ENCODE measurements at places on chromosomes 2 and 18.

DNA sequence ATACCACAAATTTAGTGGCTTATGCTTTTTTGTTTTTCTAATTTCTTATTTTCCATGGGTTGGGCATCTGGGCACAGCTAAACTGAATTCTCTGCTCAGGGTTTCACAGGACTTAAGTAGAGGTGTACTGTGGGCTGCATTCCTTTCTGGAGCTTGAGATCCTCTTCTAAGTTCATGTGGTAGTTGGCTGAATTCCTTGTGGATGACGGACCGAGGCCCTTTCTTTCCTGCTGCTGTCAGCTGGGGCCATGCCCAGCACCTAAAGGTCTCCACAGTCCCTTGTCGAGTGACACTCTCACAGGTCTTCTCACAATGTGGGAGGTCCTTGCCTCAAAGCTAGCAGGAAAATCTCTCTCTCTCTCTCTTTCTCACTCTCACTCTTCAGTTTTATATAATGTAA lies 433.5 kb upstream of the LRATD1 start:
- DNase-seq = peak; percentile 4

GRCh38 chr2:240280621-240281020 lies 140.2 kb upstream of the OTOS start:
- no peak for DNase-seq

DNA sequence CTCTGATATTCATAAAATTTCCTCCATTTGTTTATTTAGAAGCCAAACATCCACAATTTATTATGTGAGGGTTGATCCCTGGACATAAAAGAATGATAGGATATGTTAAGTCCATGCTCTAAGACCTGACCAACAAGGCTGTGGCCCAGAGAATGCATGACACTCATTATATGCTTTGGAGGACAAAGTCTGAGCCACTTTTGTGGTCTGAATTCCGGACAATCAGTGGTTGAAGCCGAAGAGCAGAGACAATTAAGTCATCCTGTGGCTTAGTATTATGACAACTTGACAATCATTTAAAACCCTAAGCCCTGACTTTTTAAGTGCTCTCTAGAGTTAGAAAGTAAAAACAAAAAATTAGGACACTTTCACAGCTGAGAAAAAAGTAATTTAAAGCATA lies 483.3 kb downstream of the PLCL1 start:
- DNase-seq = no peak

DNA sequence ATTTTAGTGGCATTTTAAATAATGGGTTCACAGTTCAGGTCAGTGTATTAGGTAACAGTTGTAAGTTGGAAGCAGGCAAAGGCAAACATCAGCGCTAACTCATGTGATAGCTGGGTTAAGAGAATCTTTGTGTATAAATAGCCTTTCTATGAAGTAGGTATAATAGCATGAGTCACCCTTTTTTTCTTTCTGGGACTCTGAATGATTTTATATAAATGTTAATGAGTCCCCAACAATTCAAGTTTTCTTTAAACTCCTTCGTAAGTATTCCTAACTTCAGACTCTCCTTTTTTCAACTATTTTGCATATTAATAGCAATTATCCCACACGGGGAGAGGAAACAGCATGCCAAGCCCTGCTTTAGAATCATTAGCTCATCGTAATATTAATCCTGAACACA lies 384.3 kb downstream of the PIK3C3 start:
- DNase-seq = no peak

DNA sequence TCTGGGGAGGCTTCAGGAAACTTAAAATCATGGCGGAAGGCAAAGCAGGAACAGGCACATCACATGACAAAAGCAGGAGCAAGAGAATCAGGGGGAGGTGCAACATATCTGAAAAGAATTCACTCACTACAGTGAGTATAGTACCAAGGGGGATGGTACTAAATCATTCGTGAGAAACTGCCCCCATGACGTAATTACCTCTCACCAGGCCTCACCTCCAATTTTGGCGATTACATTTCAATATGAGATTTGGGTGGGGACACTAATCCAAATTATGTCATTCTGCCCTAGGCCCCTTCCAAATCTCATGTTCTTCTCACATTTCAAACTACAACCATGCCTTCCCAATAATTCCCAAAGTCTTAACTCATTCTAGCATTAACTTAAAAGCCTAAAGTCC lies 740.8 kb upstream of the SOX11 start:
- DNase-seq = no peak

- DNase-seq = no peak
These were observed 36.8 kb downstream of the CHST10 start for GRCh38 chr2:100380681-100381080.

DNA sequence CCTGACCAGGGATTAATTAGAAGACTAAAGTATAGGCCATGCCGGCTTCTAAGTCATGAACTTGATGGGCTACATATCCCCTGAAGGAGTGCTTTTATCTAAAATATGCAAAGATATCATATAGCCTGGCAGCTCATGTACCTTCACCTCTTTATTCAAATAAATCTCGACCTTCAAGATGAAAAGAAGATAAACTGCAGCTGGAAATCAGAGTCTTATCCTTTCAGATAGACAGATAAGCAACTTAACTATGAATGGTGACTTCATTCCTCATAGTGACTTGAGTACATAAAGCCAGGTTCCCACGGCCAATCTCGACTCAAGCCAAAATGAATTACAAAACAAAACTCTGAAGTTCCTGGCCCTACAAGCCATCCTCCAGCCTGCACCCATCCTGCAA lies 165.3 kb upstream of the KLHL29 start:
- no peak for DNase-seq

GRCh38 chr2:241617431-241618154 lies 19.4 kb downstream of the THAP4 start:
- DNase-seq = no peak

DNA sequence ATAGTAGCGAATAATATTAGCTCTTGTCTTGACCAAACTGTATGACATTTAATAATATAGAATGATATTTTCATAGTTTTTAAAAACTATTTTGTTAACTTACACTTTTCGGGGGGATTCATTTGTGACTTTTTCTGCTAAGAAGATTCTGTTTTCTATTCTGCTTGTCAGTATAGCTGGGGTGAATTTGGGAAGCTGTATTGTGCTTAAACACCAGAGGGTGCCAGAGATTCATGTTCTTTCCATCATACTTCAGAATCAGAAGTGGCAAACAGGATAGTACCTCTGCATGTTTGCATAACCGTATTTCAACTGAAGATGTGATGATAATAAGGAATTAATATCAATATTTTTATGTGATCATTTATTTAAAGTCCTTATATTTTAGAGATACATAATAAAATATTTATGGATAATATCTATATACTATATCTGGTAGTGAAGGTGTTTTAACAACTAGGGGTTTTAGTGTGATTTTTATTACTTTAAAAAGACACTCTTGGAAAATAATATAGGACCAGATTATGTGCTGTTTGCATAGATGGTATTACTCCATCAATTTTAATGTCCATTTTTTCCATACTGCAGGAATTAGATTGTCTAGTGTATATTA lies 81.0 kb downstream of the TAF4B start:
- DNase-seq = peak; percentile 63

DNA sequence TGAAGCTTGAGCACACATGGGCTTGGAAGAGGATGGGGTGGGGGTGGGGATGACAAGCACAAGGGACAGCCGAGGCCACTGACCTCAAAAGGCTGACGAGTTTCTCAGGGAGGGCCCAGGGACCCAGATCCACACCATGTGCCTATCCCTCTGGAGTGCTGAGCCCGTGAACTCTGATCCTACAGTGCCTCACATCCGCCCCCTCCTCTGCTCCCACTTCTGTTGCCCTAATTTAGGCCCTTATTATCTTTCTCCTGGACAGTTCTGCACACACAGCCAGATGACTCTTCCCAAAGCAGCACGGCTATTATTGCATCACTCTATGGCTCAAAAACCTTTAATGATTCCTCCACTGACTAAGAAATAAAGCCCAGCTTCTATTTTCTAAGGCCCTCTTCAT lies 24.8 kb downstream of the CYRIA start:
- DNase-seq = peak; percentile 22

DNA sequence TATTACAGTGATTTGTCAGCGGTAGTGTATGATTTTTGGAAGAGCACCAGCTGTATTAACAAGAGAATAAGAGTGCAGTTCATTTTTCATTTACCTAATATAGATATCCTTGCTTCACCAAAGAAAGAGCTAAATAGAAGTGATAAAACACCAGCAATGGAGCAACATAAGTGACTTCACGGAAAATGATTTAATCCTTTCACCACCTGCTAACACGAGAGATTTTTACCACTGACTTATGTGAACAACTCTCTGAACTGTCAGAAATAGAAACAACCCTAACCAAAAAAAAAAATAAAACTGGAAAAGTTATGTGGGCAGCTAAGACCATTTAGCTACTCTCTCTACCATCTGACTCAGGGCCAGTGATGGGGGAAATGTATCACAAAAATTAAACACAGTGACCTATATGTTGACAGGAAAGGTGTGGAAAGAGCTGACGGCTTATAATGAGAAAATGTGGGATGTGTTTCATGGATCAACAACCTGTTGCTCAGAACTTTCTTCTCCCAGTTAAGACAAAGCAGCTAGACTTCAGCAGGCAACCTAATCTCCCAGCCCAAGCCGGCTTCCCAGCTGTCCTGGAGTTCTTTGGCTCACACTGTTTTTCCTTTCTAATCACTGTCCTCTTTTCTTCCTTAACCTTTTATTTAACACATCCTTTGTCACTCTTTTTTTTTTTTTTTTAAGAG lies 272.7 kb downstream of the SS18 start:
- peak; percentile 79 for DNase-seq

GRCh38 chr2:223588251-223588650 lies 13.9 kb downstream of the SCG2 start:
- no peak for DNase-seq

DNA sequence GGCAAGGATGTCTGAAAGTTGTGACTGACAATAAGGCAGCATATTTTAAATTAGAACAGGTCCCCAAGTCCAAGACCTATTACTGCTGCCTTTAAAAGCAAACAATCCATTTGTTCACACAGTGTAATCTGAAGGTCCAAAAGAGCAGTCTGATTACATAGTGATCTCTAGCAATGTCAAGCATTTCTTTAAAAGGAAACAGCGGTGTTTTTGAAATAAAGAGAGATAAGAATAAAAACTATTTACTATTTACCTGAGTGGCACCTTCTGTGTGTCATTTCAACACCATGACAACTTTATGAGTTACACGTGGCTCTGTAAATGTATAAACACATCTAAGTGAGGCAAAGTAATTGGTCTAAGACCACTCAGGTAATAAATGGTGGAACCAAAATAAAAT lies 1009.9 kb upstream of the CNTNAP5 start:
- DNase-seq = no peak

GRCh38 chr2:71006955-71007799 lies 12.5 kb upstream of the TEX261 start:
- DNase-seq = no peak

DNA sequence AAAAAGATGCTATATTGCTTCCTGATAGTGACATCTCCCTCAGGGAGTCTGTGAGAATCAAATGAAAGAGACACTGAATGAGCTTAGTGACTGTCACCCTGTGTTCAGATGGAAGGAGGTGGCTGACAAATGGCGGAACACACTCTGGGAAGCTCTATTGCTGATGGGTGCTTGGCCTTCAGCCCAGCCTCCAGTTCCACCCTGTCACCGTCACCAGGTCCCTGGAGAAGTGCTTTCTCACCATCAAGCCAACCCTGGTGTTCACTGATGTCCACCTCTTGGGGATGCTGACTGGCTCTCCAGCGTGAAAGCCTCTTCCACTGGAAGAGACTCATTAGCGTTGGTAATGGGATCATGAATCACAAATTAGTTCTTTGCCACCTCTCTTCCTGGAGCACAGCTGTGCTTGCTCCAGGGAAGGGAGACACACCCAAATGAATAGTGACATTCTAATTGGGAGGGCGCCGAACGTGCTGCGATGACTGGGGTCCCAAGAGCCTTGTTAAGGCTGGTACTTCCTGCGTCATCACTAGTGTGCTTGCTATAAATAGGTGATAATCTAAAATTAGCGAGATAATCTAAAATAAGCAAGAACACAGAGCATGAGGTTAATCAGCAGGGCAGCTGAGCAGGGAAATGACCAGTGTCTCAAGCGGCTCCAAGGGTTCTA lies 154.0 kb downstream of the CLIP4 start:
- DNase-seq = no peak

GRCh38 chr2:130258356-130258755 lies 60.1 kb upstream of the TUBA3E start:
- DNase-seq = no peak

DNA sequence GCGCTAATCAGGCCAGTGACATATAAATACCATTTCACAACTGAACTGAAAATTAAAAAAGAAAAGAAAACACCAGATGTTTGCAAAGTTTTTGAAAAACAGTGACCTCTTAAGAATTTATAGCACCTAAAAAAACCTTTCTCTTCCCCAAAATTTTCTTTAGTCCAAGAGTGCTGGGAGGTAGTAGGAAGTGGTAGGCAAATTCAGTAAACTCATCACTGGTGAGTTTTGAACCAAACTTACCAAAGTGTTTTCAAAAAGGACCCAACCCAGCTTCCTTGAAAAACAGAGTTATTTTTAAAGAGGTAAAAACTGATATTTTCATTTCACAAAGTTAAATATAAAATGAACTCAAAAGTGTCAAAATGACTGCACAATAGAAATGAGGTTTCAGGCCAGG lies 90.4 kb downstream of the TMEM247 start:
- no peak for DNase-seq

- DNase-seq = no peak
These were observed 638 bp downstream of the RPS7 start for GRCh38 chr2:3575534-3576262.

DNA sequence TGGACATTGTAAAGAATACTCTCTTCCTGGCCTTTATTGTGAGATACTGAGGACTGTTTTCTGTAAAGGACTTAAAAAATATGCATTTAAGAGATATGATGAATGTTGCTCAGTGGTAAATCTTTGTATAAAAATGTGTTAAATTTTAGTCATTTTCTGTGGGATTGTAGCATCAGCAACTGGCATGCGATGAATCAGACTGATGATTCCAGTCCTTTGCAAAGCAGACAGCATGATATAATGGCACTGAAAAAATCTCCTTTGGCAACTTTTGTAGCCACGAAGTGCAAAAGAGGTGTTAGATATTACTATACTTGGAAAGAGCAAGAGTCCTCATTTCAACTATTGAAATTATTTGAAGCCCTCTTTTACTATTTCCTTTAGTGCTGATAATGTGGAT lies 678.7 kb downstream of the PLCL1 start:
- peak; percentile 74 for DNase-seq

GRCh38 chr2:231449503-231450054 lies 14.7 kb downstream of the NCL start:
- no peak for DNase-seq

- no peak for DNase-seq
These were observed 47.2 kb upstream of the XPO1 start for GRCh38 chr2:61585383-61585782.

DNA sequence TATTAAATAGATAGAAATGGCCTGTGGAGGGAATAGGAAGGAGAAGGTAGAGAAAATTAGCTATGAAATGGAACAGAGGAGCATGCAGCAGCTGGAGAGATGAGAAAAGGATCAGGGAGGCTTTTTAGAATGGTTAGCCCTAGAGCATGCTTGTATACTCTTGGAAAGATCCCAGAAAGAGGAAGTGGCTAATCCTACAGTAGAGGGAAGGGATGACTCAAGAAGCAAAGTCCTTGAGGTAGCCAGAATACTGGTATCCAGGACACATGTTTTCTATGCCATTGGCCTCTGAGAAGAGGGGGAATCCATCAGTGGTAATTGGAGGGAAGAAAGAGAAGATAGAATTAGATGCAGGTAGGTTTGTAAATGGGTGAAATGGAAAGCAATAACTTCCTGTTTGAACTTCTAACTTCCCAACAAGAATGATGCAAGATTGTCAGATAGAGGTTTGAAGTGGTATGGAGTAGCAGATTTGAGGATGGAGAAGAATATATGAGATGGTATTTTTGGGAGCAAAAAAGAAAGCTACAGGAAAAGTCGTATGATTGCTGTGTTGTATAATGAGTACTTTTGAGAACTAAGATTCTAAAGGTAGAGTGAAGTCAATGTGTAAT lies 17.1 kb upstream of the OSBPL6 start:
- DNase-seq = peak; percentile 70
